ENCODE measurements at places on chromosomes 7 and 10. TPM values are rescaled to one million over a fixed set of nuclear protein-coding genes. Genes with fewer than 3 reads are reported as not detected.

The C10orf53 gene
- total RNA-seq = not detected

GRCh38 chr10:130053561-130053960 is 57.1 kb downstream of the C10orf143 start:
- DNase-seq = no peak

DNA sequence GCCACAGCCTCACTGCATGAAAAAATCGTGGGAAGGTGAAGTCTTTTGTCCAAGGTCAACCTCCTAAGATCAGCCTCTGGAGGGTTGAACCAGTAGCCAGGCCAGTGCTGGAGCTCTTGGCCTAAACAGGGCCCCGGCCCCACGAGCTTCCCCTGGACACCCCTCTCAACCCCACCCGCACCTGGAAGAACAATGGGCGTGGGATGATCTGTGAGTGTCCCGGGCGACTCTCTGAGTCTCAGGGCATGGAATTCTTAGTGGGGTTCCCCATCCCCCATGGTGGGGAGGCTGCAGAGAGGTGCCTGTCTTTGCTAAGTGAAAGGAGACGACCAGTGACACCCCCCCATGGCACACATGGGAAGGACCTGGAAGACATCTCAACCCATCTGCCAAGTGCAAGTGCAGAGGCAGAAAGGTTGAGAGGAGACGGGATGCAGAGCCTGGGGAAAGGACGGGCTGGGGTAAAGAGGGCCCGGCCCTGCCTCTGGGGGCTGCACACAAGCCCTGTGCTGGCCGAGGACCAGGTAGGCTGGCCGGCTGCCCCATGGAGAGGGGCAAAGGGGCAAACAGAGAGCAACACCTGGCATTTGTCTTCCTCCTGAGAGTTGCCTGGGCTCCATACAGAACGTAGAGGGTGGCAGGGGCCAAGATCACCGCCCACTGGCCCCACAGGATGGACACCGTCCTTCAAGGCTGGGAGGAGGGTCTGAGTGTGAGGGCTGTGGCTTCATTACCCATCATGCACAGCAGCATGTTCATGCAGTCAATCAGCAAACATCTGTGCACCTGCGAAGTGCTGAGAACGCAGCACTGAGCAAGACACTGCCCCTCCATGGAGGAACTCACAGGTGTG is 163.0 kb upstream of the PPP2R2D start:
- DNase-seq = no peak

DNA sequence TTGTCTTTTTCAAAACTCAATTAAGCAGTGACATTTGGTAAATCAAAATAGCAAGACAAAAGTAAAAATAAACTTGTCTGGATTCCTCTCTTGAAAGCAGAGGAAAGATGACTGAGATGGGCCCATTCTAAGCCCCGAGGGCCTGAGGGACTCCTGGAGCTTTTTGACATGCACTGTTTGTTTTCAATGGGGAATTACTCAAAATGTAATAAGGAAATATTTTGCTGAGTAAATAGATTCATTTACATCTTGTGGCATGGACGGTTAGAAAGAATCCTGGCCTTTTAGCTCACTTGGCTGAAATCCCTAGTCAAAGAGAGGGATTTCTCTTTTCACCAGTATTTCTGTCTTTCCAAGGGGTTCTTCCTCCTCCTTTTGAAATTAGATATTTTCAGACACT is 108.0 kb downstream of the MKX start:
- DNase-seq = no peak

GRCh38 chr10:33336582-33337325 is 2.3 kb upstream of the NRP1 start:
- DNase-seq = peak; percentile 84

GRCh38 chr7:57370066-57370738 is 79.8 kb upstream of the ZNF716 start:
- no peak for DNase-seq

The OPALIN gene
- not detected for total RNA-seq

DNA sequence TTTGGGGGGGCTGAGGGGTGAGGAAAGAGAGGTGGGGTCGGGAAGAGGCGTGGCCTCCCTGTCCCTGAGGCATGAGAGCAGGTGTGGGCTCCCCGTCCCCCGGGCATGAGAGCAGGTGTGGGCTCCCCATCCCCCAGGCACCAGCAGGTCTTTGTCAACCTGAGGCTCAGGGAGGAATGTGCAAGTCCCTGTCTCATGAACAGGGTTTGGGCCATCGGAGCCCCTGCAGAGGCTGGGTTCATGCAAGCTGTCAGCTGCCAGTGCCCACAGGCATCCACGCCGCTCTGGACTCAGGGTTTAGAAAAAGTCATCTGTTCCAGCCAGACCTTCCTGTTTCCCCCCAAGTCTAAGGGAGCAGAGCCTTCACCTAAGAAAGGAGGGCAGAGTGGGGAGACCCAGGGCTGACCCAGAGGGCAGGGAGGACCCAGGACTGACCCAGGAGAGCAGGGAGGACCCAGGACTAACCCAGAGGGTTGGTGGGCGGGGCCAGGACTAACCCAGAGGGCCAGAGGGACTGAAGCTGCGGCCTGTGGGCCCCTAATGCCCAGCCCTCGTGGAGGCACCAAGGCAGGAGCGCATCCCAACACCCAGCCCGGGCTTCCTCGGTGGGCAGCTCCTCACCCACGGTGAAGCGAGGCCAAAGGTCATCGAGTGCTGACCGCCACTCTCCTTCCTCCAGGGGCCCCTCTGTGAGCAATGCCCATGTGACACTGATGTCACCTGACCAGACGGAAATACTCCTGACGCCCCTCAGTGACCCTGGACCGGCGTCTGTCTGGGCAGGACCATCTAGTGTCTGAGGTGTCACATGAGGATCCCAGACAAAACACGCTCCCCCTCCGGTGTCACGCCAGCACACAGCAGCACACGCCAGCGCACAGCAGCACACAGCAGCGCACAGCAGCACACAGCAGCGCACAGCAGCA is 28.9 kb upstream of the GPR146 start:
- no peak for DNase-seq

The ZNF680 gene
- 18.3 TPM for total RNA-seq

The ANKRD7 gene
- 0.81 TPM for total RNA-seq

- no peak for DNase-seq
Measured at GRCh38 chr10:113225903-113226302, 275.9 kb downstream of the TCF7L2 start.

- DNase-seq = no peak
Measured at GRCh38 chr7:103905997-103906396, 83.5 kb downstream of the RELN start.

DNA sequence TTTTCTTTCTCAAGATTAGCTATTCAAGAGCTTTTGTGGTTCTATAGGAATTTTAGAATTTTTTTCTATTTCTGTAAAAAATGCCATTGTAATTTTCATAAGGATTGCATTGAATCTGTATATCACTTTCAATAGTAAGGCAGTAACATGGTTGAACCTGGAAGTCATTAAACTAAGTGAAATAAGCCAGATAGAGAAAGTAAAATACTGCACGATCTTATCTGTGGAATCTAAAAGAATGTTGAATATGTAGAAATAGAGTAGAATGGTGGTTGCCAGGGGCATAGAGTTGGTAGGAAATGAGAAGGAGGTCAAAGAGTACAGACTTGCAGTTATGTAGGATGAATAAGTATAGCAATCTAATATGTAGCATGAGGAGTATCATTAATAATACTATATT is 1073.5 kb upstream of the LRRN3 start:
- DNase-seq = no peak

GRCh38 chr10:47402641-47403301 is 18.7 kb upstream of the ZNF488 start:
- peak; percentile 69 for DNase-seq

DNA sequence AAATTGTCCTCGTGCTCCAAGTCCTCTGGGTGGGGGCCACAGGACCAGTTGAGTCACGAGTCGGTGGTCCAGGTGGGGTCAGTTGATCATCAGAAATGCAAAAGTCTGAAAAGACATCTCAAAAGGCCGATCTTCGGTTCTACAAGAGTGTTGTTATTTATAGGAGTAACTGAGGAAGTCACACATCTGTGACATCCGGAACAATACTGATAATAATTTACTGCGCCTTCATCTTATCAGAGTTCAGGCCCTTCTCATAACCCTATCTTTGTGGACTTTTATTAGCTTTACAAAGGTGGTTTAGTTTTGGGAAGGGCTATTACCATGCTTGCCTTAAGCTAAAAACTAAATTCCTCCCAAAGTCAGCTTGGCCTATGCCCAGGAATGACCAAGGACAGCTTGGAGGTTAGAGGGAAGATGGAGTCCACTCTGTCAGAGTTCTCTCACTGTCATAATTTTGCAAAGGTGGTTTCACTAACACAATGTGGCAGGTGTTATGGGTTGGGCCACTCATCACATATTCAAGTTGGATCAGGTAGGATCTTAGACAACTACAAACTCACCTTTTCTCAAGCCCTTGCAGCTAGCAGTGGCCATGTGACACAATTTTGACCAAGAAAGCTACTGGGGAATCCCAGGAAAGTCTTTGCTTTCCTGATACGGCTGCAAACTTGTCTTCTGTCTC is 54.7 kb upstream of the CHST3 start:
- DNase-seq = no peak

DNA sequence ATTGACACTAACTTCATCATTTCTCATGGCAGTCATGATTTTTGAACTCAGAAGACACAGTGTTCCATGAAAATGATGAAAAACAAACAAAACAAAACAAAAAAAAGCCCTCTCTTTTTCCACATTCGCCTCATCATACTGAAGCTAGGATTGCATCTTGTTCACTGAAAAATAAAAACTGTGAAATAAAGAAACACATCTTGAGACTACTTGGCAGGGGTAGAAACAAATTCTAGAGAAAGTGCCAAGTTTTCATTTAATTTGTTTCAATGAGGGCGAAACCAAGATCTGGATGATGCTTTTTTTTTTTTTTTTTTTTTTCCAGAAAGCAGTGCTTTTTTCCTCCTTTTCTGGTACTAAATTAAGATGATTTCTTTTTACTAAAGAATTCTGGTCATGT is 350.4 kb upstream of the ETV1 start:
- DNase-seq = no peak

The ACHE gene
- total RNA-seq = 0.65 TPM

DNA sequence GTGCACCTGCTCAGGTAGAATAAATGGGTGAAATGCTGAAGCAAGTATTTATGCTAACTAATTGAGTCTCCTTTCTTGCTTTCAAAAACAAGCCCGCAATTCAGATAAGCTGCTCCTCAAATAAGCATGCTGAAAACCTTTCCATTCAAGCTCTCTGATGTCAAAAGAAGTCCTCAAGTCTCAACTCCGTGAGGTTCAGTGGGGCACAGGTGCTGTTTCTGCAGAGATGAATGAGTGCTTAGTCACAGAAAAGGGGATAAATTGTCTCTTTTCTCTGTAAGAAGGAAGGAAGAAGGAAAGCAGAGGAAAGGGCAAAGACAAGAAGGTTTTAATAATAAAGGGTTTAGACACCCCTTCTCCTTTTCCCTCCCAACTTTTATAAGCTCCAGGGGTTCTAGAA is 229.8 kb upstream of the NPY start:
- no peak for DNase-seq

DNA sequence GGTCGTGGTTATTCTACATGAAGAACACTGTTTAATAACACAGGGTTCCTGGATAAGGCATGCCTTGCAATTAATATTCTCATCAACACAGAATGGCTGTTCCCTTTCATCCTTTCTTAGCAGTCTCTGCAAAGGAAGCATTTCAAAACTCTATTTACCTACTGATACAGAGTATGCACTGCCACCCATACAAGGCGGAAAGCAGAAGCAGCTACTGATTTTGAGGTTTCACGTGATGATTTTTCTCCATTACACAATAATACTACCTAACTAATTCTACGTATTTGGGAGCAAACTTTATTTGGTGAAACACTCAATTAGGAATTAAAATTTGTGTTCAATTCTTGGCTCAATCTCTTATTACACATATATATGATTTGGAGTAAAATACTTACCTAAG is 43.0 kb upstream of the COL1A2 start:
- no peak for DNase-seq

- DNase-seq = no peak
Measured at GRCh38 chr7:157126921-157127320, 11.8 kb upstream of the UBE3C start.

- DNase-seq = no peak
Measured at GRCh38 chr10:24427678-24428409, 218.9 kb downstream of the KIAA1217 start.

DNA sequence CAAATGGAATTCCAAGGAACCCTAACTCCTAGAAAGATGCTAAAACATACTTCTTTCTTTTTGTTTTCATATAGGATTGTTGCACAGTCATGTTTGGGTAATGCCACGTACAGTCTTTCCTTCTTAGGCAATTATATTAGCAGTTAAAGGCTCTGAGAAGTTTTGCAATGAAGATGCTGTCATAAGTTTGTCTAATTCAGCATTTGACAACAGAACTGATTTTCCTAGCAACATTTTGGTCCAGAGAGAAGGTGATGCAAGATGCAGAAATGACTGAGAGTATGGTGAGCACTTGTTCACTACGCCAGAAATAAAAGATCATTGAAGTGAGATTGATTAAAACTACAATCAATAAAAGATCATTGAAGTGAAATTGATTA is 184.0 kb upstream of the PLXNA4 start:
- no peak for DNase-seq

- no peak for DNase-seq
Measured at GRCh38 chr7:27895551-27895950, 155.6 kb downstream of the TAX1BP1 start.

DNA sequence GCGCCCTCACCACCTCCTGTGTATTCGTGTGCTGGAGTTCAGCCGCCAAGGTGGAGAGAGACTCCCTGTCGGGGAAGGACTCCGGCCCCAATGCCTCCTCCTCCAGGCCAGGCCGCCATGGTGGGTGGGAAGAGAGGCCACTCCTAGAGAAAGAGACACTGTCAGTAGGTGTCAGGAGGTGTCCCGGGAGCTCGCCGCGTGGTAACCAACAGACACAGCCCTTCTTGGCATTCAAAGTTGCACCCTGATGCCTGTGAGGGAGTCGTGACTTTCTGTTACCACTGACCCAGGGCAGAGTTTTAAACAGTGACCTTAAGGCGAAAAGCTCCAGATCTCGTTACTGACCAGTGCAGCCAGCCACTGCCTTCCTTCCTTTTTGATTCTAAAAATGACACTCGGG is 155.2 kb downstream of the CUX1 start:
- no peak for DNase-seq

The GIMAP4 gene
- total RNA-seq = 34.7 TPM

DNA sequence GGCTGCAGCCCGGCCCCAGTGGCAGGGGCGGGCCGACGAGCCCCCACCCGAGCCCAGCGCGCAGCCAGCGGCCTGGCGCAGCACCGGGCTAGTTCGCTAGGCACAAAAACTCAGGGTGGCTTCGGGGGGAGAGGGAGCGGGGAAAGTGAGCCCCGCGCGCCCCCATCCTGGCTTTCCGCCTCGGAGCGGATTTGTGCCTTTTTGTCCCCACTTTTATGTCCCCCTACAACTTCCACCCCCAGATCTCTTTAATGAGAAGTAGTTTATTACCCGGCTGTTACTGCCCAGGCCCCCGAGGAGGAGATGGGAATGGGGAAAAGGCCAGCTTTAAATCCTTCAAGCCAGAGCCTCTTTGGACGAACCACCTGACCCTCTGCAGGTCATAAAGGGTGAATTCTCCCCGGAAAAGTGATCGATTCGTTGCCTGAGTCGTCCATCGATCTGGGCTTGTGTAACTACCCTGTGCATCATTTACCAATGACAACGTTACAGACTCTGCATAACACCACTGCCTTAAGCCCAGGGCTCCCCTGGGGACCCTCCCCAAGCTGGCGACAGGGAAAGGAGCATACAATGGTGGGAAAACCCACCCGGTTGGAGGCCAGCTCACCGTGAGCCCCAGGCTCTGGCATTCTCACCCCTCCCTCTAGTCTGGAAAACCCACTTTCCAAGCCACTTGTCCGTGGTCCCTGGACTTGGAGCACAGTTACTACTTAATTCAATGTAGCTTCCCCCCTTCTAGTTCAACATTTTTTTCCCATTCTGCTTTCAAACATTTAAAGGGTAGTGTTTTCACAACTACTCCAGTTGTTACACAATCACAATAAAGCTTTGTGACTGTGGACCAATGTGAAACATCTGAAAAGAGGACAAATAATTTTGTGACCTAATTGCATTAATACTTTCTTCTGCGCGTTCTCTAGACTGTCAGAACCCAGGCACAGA is 748 bp upstream of the SH3PXD2A start:
- no peak for DNase-seq

Data from Right ventricle myocardium superior (tissue), 1 donor.